ENCODE measurements at places on chromosomes 7 and 10. TPM values are rescaled to one million over a fixed set of nuclear protein-coding genes. Genes with fewer than 3 reads are reported as not detected.

- peak; percentile 86 for DNase-seq
- peaks cover 30% of the 10 kb centered on the region for H3K4me1 ChIP-seq
- H3K27me3 ChIP-seq: no peaks in the 10 kb centered on the region
Observed at GRCh38 chr7:94183289-94183749, 179.2 kb upstream of the BET1 start.

DNA sequence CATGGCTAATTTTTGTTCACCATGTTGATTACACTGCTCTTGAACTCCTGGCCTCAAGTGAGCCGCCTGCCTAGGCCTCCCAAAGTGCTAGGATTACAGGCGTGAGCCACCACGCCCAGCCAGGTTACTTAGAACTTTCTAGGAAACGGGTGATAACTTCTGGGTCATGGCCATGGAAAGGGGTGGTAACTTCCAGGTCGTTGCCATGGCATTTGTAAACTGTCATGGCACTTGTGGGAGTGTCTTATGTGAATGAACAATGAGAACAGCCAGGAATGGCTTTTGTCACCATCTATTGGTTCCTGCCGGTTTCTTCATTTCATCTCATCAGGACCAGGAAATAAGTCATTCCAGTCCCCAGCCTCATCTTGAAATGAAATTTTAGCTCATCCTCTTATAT, 120.9 kb downstream of the SLC16A9 start:
- no peak overlapping the region for H3K27ac ChIP-seq
- H3K4me1 ChIP-seq: no peaks in the 10 kb centered on the region
- no peak overlapping the region for H3K4me3 ChIP-seq
- H3K27me3 ChIP-seq: no peaks in the 10 kb centered on the region
- no peaks in the 10 kb centered on the region for H3K36me3 ChIP-seq

DNA sequence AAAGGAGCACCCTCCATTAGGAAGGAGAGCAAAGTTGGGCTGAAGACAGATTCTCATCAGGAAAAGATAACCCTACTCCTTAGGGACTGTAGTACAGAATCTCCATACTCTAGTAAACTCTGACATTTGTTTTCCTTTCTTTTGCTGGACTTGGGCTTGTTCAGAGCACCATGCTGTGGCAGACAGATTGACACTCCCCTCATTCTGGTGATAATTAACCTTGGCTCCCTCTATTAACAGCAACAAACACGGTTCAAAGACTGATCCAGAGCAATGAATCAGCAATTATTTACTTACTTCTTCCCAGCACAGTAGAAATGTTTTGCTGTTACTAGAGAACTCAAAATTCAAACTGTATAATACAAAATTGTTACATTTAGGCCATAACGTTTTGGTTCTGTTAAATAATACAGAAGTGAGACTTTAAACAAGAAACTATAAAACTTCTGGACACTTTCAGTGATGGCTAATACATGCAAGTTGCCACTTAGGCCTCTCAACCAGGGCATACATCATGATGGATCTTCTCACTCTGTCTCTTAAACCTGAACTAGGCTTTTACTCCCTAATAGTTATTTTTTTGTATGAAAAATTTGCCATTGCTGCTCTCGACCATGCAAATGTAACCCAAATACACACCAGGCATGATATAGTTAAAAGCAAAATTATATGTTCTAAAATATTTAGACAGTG, 639.0 kb downstream of the IPMK start:
- DNase-seq: no peak
- no peaks in the 10 kb centered on the region for H3K36me3 ChIP-seq
- H3K27ac ChIP-seq: no peak overlapping the region
- no peaks in the 10 kb centered on the region for H3K27me3 ChIP-seq

DNA sequence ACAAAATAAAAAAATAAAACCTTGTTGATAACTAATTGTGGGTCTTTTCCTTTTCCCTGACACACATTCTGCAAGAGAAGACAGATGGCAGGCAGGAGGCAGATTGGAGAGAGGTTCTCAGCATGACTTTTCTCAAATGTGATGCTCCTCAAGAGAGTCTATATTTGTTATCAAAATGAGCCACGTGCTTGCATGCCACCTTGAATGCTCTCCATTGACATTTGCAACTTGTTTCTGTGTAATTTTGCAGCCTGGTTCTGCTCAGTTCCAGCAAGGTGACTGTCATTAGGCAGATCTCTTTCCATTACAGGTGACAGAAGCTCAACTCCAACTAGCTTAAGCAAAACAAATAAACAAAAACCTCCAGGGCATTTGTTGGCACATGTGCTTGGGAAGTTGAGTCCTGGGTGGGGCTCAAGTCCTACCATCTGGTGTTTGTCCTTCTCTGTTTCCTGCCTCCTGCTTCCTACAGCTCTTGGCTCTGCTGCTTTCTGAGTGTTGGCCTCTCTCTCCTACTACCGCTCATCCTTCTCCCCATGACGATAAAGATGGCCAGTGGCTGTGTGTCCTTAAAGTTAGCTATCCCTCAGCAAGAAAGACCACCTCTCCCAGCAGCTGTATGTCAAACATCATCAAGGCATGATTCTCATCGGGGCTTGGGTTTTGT, 56.7 kb downstream of the GRK5 start:
- no peaks in the 10 kb centered on the region for H3K27me3 ChIP-seq
- H3K36me3 ChIP-seq: no peaks in the 10 kb centered on the region
- H3K4me1 ChIP-seq: no peaks in the 10 kb centered on the region
- no peak overlapping the region for H3K27ac ChIP-seq
- no peak for DNase-seq
- no peak overlapping the region for H3K4me3 ChIP-seq

DNA sequence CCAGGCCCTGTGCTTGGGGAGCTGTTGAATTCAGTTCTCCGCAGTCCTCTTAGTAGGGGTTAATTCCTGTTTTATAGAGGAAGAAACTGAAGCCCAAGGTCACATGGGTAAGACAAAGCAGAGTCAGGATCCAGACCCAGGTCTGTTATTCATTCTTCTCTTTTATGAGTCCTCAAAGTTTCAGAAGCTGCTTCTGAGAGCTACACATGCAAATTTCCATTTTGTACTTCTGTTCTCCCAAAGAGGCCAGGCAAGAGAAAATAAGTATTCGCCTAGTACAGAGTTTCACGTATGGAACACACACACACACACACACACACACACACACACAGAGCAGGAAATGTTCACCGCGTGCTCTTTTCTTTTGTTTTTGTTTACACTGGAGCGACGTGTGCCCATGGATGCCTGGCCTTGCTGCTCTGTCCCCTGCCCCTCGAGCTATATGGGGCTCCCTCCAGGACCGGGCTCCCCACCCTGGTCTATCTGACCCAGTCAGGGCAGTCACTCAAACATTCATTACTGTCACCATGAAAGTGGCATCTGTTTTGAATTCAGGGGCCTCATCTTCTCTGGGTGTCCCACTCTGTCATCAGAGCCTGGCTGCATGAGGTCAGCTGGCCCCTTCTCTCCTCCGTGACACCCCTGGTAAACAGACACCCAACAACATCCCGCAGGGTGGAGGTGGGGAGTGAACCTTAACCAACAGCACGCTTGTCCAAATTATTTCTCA, 84.4 kb downstream of the TNS3 start:
- DNase-seq: peak; percentile 32
- no peaks in the 10 kb centered on the region for H3K27me3 ChIP-seq
- H3K36me3 ChIP-seq: peaks cover 8% of the 10 kb centered on the region
- peaks cover 30% of the 10 kb centered on the region for H3K4me1 ChIP-seq
- H3K27ac ChIP-seq: peak overlapping the region; percentile 9

DNA sequence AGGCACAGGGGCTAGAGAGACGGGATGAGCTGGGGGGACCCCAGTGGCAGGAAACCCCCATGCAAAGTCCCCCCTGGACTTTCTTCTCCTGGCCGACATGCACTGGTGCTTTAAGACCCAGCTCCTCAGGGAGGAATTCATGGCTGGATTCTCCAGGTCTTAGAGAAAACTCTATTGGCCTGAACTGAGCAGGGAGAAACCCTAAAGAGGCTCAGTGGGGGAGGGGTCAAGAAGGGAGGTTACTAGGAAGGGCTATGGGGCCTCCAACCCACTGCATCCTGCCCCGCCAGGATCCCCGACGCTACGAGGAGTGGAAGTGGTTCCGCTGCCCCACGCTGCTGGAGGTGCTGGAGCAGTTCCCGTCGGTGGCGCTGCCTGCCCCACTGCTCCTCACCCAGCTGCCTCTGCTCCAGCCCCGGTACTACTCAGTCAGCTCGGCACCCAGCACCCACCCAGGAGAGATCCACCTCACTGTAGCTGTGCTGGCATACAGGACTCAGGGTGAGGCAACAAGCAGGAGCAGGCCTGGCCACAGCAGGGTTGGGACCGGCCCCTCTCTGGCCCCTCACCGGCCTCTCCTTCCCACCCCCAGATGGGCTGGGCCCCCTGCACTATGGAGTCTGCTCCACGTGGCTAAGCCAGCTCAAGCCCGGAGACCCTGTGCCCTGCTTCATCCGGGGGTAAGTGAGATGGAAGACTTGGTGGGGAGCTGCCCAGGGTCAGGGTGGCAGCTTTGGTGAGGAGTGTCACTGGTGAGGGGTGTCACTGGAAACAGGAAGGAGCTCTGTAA, 13.8 kb downstream of the ATG9B start:
- H3K27ac ChIP-seq: no peak overlapping the region
- peaks cover 9% of the 10 kb centered on the region for H3K4me1 ChIP-seq
- DNase-seq: peak; percentile 85
- no peaks in the 10 kb centered on the region for H3K36me3 ChIP-seq
- H3K27me3 ChIP-seq: peaks cover 6% of the 10 kb centered on the region

DNA sequence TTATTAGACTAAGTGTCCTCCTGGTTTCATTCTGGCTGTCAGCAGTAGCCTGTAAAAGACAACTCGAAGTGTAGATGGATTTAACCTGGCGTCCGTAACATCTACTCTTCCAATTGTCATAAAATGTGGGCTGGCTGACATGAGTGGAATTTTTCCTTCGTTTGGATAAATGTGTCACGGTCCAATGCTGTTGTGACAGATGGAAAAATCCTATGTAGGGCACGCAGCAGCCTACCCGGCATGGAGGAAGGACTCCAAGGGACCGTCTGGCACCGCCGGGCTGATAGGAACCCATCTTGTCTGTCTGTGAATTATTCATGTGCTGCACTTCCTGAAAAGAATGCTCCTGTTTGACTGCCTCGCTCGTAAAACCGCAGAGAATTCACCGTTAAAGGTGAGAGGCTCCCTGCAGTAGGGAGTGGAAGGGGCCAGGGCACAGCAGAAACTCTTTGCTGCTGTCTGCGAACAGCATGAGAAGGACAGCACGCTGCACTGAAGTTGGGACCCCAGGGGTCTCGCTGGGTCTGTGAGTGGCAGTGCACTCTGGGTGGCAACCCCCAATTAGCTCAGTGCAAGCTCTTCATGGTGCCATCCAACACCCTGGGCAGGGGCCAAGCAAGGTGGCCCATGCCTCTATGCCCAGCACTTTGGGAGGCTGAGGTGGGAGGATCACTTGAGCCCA, 1.6 kb upstream of the ORAI2 start:
- H3K4me1 ChIP-seq: peaks cover 3% of the 10 kb centered on the region
- H3K36me3 ChIP-seq: peaks cover 12% of the 10 kb centered on the region
- no peak for DNase-seq
- H3K27ac ChIP-seq: no peak overlapping the region
- H3K4me3 ChIP-seq: no peak overlapping the region

- peaks cover 20% of the 10 kb centered on the region for H3K27me3 ChIP-seq
- no peak for DNase-seq
- H3K27ac ChIP-seq: no peak overlapping the region
- H3K36me3 ChIP-seq: no peaks in the 10 kb centered on the region
- no peak overlapping the region for H3K4me3 ChIP-seq
- H3K4me1 ChIP-seq: no peaks in the 10 kb centered on the region
Observed at GRCh38 chr10:71492872-71493271, 96.2 kb downstream of the CDH23 start.

GRCh38 chr7:95808396-95808795, 36.0 kb downstream of the DYNC1I1 start:
- H3K4me3 ChIP-seq: no peak overlapping the region
- H3K27me3 ChIP-seq: no peaks in the 10 kb centered on the region
- no peak for DNase-seq
- H3K36me3 ChIP-seq: no peaks in the 10 kb centered on the region
- peaks cover 3% of the 10 kb centered on the region for H3K4me1 ChIP-seq
- no peak overlapping the region for H3K27ac ChIP-seq

GRCh38 chr7:47236480-47237129, 345.3 kb downstream of the TNS3 start:
- peaks cover 9% of the 10 kb centered on the region for H3K27me3 ChIP-seq
- H3K27ac ChIP-seq: no peak overlapping the region
- H3K36me3 ChIP-seq: no peaks in the 10 kb centered on the region
- H3K4me3 ChIP-seq: no peak overlapping the region
- DNase-seq: no peak

- peaks cover 8% of the 10 kb centered on the region for H3K27me3 ChIP-seq
- no peaks in the 10 kb centered on the region for H3K36me3 ChIP-seq
- H3K27ac ChIP-seq: no peak overlapping the region
- H3K4me1 ChIP-seq: no peaks in the 10 kb centered on the region
- DNase-seq: peak; percentile 63
Observed at GRCh38 chr10:5512881-5513612, 11.7 kb upstream of the CALML3 start.

DNA sequence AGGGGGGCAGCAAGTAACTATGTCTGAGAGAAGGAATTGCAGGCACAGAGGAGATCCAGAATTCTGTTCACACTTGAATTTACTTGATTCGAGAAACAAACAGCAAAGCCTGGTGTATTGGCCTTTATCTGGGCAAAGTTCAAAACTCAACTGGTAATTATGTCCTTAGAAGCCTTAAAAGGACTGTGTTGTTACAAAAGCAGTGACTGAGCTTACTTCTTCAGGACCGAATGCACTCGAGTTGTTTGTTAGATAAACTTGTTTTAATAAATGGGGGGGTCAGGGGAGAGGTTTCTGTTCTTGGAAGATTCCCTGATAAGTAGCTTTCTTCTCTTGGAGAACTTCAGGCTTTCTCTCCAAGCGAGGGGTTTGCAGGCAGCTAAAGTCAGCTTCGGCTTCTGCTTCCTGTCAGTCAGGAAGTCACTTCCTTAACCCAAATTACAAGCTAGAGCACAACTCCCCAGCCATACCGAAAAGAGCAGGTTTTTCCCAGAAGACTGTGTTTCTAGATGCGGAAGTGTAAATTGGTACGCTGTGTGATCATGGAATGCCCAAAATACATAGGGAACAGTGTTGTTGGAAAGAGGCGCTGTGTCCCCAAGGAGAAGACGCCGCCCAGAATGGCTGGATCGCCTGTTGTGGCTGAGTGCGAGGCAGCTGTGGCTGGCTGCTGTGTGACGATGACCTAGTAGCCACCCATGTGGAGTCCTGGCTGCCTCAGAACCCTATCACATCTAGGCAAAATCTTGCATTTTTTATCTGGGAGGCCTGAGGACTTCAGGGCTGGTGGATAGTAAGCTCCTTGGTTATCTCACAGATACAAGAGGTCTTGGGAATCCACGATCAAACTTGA, 110.4 kb downstream of the TCF7L2 start:
- H3K4me3 ChIP-seq: peak overlapping the region; percentile 46
- no peaks in the 10 kb centered on the region for H3K36me3 ChIP-seq
- H3K27ac ChIP-seq: peak overlapping the region; percentile 98
- no peaks in the 10 kb centered on the region for H3K27me3 ChIP-seq
- H3K4me1 ChIP-seq: peaks cover 59% of the 10 kb centered on the region

GRCh38 chr10:103793429-103793828, 61.9 kb downstream of the SH3PXD2A start:
- no peak overlapping the region for H3K27ac ChIP-seq
- peaks cover 3% of the 10 kb centered on the region for H3K36me3 ChIP-seq
- DNase-seq: no peak

The DYNC1I1 gene
- total RNA-seq: 2.2 TPM

The FRMD4A gene
- 42.4 TPM for total RNA-seq

The GBX1 gene
- not detected for total RNA-seq

The ERVW-1 gene
- not detected for total RNA-seq

The SPDYE8 gene
- not detected for total RNA-seq

The CCL24 gene
- not detected for total RNA-seq
